Stimulated activated CD8-positive, alpha-beta memory T cell treated with anti-CD3 and anti-CD28 coated beads, Interleukin-4, amount 100 ng/mL, for 1 hour (primary cell): ENCODE measurements at places on chromosomes 1 and 21.

DNA sequence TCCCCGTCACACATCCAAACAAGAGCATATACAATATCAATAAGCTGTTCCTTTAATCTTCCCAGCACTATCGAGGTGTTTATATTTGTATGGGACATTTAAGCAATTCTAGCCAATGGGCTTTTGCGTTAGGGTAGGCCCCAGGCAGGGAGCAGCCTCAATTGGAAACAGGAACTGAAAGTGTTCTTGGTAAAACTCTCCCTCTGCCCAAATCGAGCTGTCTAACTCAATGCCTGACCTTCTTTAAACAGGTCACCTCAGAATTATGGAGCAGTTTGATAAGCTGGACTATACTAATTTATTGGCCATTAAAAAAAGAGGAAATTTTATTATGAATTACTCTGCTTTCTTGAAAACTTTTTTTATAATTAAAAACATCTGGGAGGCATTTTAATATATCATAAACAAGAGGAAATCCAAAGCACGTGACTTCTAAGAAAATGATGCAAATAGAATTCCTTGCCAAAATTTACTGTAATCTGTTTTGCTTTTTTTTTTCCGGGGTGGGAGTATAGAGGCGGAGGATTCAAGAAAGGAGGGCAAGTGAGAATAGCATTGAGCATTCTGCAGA is 498.1 kb downstream of the LMO4 start:
- no peak for DNase-seq

- DNase-seq = no peak
These were observed 196.0 kb upstream of the NCAM2 start for GRCh38 chr21:20802201-20802600.

DNA sequence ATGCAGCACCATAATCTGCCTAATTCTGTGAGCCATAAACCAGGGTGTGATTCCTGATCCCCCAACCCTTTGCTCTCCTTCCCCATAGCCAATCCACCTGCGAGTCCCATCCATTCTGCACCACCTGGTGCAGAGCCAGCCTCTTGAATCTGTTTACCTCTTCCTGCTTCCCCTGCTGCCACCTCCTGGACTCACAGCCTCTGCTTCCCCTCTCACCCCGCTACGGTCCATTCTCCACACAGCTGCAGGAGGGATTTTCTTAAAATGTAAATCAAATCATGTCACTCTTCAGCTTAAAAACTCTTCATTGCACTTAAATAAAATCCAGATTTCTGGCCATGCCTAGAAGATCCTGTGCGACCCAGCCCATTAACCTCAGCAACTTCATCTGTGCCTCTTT is 186.7 kb downstream of the FOXD2 start:
- DNase-seq = no peak

DNA sequence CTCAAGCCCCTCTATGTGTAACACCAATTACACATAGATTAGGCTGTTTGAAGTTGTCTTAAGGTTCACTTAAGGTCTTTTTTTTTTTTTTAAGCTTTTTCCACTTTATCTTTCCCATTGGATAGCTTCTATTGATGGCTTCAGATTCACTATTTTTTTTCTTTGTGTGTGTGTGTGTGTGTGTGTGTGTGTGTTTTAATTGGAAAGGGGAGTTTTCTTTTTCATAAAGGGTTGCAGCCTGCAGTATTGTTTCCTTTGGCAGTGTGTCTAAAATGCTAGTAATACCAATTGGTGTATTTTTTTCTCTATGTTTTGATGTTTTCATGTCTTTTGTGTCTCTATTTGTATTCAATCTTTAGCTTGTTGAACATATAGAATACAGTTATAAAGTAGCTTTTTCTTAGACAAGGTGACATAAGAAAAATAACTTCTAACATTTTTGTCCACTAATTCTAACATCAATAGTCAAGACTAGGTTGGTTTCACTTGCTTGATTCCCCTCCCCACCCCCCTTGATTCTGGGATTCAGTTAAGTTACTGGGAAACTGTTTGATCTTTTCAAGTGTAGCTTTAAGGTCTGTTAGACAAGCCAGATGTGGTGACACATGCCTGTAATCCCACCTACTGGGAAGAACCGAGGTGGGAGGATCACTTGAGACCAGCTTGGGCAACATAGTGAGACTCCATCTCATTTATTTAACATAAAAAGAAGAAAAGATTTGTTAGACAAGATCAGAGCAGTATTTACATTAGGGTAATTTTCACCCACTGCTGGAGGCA is 21.4 kb downstream of the PRRC2C start:
- DNase-seq = no peak

DNA sequence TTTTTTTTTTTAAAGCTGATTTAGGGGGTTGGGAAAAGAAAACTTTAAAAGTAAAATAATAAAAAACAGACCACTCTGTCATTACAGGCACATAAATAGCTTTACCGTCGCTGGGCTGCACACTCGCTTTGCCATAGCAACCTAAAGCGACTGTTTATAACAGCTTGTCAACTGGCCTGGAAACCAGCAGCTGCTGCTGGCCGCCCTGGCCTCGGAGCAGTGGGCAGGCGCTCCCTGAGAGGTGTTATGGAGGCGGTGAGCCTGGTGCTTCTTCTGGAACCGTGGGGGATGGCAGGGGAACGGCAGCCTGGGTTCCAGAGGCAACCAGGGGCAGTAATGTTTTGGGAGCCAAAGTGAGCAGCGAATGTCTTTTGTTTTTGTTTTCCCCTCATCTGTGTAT is 45.7 kb downstream of the ATP2B4 start:
- no peak for DNase-seq

DNA sequence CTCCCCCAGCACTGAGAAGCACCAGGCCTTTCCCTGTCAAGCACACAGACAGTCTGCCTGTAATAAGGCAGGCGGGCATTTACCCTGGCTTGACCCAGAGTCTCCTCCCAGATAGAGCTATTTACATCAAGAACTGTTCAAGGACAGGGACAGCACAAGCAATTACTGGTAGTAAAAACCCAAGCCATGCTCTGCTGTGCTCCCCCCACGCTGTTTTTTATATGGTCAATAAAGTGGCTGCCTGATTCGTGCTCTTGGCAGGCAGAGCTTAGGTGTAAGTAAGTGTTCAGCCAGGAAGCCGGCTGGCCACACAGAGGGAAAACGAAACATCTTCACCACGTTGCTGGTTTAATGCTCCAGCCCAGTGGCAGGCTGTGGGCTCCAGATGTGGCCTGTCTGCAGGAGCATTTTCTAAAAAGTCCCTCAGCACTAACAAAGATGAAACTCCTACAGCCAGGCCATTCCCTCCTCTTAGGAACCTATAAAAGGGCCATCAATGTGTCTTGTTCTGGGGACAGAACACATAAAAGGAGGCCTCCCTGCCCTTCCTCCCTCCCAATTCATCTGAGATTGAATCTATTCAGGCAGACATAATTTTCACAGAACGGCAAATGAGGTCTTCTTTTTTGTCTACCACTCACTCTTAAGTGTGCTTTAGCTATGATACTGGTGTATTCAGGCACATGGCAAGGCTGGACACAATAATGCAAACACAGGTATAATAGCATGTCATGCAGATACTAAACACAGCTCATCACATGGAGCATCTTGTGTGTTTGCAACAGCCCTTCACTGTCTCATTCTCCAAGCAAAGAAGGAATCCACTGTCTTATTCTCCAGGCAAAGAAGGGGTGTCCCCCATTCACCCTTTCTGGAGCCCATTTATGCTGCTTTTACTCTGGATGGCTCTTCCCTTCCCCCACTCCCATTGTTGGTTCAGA is 378.9 kb downstream of the HHAT start:
- no peak for DNase-seq

GRCh38 chr1:218297867-218298266 is 12.8 kb downstream of the RRP15 start:
- no peak for DNase-seq

DNA sequence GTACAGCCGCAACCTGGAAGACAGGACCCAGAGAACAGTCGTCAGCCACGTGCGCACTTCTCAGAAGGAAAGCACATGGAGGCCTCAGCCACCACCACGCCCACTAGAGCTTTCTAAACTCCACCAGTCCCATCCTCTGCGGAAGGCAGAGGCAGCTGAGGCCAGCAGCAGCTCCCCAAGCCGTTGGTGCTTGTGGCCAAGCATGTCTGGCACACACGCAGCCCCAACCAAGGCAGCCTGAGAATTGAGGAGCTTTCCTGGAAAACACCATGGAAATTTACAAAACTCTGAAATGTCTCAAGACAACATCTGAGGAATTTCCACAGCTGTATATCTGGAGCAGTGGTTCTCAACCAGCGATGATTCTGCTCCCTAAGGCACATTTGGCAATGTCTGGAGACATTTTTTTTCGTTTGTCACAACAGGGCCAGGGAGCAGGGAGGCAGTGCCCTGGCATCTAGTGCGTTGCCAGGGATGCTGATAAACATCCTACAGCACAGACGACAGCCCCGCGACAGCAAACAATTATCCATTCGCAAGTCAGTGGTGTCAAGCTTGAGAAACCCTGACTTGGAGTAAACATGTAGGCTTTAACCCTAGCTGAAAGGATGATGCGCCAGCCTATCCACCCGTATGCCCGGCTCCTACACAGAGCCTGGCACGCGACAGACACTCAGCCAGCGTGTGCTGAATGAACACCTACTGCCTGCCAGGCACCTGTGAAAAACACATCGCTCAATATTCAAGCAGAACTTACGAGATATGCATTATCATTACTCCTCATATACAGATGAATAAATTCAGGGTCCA is 24.7 kb downstream of the NPHP4 start:
- DNase-seq = no peak

GRCh38 chr1:53371851-53372250 is 44.0 kb upstream of the LRP8 start:
- DNase-seq = no peak

- DNase-seq = no peak
These were observed 56.7 kb downstream of the PTGS2 start for GRCh38 chr1:186623551-186623950.

- DNase-seq = no peak
These were observed 61.6 kb downstream of the PTGS2 start for GRCh38 chr1:186618401-186619170.

DNA sequence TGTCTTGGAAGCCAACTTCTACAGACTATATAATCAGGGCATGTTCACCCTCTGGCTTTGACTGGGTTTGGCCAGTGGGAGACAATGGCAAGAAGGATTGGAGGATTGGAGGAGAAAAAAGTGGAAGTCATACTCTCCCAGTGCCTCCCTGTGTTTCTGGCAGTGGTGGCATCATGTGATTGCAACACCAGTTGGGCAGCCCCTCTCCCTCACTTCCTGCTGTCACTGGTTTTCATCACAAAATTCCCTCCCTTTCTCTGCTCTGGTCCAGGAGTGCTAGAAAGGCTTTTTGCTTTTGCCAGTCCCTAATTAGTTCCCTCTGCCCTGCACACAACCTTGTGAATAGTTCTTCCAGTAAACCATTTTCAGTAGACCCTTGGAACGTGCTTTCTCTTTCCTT is 3.7 kb upstream of the QSOX1 start:
- DNase-seq = no peak

- no peak for DNase-seq
These were observed 32.4 kb upstream of the MYSM1 start for GRCh38 chr1:58732087-58732775.

DNA sequence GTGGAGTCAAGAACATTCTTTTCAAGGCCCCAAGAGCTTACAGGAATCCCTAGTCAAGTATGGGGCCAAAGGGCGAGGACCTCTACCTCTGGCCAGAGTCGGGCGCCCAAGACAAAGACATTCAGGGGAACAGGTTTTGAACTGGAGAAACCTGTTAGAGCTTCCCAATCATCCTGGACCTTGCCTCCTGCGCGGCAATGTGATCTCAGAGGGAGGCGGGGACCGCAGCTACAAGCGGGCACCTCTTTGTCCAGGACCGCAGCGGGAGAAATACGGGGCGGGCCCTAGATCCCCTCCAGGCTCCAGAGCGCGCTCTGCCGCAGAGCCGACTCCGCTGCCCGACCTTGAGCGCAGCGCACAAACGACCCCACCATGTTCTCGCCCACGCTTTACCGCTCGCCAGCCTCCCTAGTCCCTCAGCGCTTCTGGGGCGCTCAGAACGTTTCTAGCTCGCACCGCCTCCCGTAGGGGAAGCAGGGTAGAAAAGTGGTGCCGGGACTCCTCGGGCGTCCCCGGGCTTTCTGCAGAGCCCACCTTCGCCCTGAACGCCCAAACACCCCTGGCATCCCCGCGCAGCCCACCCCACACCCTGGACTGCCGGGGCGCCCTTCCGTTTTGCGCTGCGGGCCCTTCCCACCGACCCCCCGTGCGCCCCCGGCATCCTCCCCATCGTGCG is 28.1 kb downstream of the RABIF start:
- no peak for DNase-seq

- DNase-seq = no peak
These were observed 46.6 kb upstream of the SCAF4 start for GRCh38 chr21:31778546-31778945.

- DNase-seq = no peak
These were observed 39.4 kb downstream of the KCNJ15 start for GRCh38 chr21:38295997-38296764.

GRCh38 chr1:62050165-62050564 is 144.5 kb upstream of the L1TD1 start:
- no peak for DNase-seq

- peak; percentile 59 for DNase-seq
These were observed 51.4 kb downstream of the KIF21B start for GRCh38 chr1:200971955-200972711.

GRCh38 chr1:53327182-53327913 is 522 bp downstream of the LRP8 start:
- DNase-seq = no peak

GRCh38 chr1:198556971-198557370 is 16.5 kb upstream of the ATP6V1G3 start:
- peak; percentile 18 for DNase-seq

DNA sequence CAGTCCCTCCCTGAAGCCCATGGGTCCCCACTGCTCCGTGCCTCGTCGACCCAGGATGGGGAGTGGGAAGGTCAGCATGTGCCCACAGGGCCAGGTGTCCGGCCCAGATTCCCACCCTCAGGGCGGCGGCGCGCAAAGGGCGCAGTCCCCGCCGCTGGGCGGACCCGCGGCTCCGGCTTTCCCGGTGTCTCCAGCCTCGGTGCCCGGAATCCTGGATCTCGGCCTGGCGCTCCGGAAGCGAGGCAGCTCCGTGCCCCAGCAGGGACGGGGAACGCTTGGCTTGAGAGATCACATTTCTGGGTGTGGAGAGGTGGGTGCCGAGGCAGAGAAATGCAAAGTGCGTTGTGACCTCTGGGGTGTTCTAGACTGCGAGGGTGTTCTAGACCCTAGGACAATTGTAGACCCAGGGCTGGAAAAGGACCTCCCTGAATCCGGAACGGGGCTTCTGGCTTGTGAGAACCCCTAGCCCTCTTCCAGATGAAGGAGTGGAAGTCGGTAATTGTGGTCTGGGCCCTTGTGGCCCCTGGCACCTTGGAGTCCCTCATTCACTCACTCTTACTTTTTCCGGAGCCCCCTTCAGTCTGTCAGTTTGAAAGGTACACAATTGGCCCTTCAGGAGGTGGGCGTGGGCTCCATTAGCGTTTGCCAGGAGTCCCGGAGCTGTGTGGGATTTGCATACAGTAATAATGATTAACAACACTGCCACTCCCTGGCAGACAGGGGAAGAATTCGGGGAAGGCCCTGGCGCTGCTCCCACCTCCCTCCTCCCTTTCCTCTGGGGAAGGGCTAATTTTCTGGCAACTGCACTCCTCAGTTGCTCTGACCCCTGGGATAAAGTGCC is 1.6 kb upstream of the KCND3 start:
- DNase-seq = no peak

GRCh38 chr1:220113136-220113695 is 19.3 kb downstream of the IARS2 start:
- no peak for DNase-seq

- no peak for DNase-seq
These were observed 57.8 kb downstream of the ZNF281 start for GRCh38 chr1:200351826-200352549.

- no peak for DNase-seq
These were observed 24.0 kb upstream of the VWA5B1 start for GRCh38 chr1:20266642-20267041.
